ENCODE measurements at places on chromosomes 5 and 9.
A peak's percentile ranks its signal among the peaks of the same experiment; 100 is the strongest.

GRCh38 chr5:65078331-65078730, 309.6 kb downstream of the CWC27 start:
- DNase-seq = no peak

DNA sequence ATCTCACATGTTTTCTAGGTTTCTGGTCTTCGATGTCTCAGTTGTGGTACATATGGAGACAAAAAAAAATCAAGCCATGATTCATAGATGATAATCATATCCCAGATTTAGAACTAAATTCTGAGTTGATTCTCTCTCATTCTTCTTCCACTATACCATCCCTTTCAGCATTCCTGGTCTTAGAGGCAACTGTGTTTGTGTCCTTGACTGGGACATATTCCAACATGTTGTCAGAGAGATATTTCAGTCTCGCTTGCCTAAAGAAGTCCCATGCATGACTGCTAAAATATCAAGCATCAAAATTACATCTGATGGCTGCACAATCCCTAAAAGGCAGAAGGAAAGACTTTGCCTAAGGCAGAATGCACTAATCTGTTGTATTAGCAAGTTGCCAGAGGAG, 236.6 kb downstream of the PSAT1 start:
- no peak for DNase-seq

DNA sequence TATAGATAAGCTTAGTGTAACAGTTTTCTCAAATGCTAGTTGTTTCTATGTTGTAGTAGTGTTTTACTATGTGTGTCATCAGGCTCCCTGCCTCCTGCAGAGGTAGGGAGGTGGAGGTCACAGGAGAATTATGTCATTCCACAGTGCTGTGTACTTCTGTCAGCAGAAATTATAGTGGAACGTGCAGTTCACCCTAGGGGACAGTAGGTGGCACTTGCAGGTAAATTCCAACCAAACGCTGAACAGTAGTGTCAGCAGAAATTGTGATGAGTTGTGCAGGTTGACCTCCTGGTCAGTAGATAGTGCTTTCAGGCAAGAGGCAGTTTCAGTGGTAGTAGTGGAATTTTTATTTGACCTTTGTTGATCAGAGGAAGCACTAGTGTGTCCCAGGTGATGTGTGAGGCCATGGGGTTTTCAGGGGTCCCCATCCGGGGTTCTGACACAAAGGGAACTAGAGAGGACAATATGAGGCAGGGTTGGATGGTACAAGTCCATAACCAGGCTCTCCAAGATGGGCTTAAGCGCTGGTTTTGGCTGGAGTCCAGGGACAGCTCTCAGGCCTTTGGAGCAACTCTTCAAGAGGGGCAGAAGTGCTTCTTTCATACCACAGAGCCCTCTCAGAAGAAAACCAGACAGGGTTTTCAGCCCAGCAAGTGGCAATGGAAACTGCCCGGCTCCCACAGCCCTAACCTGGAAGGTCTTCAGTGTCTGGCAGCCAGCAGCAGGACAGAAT, 402.9 kb downstream of the CYLC2 start:
- peak; percentile 43 for DNase-seq

- DNase-seq = no peak
Observed at GRCh38 chr5:166781737-166782136, 1509.7 kb upstream of the WWC1 start.

DNA sequence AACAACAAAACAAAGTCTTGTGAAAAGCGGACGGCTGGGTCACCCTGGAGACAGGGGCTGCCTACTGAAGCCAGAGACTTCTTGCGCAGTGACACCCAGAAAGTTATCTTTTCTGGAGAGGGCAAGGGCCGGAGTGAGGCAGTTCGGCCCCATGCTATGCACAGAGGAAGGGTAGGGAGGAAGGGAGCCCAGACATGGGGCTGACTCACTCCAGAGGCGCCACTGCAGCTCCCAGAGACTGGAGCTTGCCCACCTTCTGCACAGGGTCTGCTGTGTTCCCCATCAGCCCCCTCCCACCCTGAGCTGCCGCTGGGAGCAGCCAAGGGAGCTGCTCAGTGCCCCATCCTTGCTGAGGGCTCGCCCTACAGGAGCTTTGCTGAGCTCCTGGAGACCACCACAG, 13.3 kb downstream of the SLC6A3 start:
- DNase-seq = no peak

DNA sequence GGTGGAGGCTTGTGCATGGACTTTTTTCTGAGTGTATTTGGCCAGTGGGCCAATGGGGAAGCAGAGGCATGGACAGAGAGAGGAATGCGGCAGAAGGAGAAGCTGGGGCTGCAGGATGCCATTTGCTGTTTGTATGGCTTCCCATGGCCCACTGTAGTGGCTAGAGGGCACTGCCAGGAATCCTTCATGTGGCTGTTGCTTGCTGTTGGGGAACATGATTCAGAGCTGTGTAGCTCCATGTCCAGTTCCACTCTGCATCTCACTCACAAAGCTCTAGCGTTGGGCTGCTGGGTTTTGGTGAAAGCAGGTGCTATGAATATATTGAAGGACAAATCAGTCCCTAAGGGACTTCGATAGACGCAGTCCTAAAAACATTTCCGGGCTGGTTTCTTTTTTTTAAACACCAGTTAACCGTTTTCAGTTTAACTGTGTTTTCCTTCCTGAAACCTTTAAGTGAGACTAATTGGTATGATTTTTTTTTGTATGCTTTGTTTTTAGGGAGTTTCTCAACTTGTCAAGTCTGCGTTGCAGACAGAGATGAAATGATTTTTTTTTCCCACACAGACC, 51.3 kb downstream of the SLC22A5 start:
- peak; percentile 49 for DNase-seq

GRCh38 chr5:23405316-23406068, 101.9 kb upstream of the PRDM9 start:
- DNase-seq = no peak

DNA sequence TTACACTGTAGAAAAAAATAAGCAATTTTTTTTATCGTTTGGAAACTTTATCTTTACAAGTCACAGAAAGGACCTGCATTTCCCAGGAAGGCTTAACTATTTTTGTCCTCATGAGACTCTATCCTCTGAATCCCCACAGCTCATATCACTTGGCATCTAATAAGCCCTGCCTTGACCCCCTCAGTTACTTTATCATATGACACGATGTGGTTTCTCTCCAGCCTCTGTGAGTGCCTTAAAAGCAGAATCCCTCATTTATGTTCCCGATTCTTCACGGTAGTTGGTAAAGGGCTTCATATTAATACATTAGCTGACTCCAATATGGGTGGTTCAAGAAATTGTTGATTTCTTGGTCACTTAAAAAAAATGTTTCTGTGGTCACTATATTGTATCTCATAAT, 296.6 kb upstream of the GRAMD2B start:
- DNase-seq = no peak

DNA sequence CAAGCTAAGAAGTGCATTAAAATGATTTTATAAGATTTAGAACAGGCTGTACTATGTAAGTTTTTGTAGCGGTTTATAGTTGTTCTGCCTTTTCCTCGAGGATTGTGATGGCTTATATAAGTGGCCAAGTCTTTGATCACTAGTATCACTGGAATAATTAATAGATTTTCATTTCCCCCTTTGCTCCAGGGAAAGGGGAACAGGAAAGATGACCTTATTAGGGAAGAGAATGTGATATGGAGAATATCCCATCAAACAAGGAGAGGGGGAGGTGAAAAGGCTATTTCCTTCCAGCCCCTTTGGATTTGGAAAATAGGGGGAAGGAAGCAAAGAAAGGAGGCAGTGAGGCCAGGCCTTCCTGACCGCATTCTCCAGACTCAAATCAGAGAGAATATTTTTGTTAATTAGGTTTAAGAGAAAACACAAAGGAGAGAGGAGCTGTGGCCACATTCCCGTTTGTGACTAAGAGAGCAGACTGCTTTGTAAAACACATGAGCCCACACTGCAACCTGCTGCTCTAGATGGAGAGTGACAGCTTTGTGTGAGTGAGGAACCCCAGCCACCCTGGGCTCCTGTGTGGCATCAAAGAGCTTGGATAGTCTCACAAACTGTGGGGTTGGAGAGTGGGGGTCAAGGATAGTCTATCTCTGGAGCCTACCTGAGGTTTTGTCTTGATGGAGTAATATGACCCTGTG, 359.5 kb downstream of the DTWD2 start:
- DNase-seq = no peak

- no peak for DNase-seq
Observed at GRCh38 chr9:107770716-107771115, 281.1 kb upstream of the KLF4 start.

GRCh38 chr9:7443541-7443940, 356.0 kb downstream of the DMAC1 start:
- DNase-seq = no peak

GRCh38 chr5:112935675-112936074, 13.6 kb upstream of the REEP5 start:
- no peak for DNase-seq

GRCh38 chr5:174608631-174609097, 115.7 kb upstream of the MSX2 start:
- no peak for DNase-seq

DNA sequence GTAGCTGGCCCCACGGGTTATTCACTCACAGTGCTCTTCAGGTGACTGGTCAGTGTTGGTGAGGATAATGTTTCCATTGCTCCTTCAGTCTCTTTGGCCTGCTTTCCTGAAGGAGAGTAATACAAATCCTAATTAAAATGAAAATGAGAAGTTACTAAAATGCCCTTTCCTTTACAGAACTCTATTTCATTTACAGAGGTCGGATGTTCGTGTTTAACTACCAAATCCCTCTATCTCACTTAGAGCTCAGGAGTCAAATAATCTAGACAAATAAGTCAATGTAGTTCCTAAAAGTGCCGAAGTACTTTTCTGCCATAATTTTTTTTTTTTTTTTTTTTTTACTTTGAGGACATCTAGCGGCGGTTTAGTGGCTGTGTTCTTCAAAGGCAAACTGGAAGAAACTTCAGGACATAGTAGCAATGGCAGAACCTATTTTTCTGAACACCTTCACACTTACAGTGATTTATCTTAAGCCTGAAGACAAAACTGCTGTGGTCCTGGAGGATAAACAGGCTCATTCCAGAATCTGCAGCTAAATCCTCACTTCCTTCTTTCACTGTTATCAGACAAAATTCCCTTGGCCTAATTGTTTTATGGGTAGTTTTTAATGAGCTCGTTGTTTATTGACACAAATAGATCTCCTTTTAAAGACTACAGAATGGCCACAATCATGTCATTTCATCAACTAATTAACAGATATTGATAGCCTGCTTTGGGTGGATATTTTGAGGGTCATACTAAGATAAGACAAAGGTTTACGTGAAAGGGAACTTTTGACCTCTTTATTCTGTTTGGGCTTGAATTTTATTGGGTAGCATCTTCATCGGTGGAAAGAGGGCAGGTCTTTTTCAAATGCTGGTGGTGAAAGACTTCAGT, 207.6 kb upstream of the DMRTA1 start:
- no peak for DNase-seq

- no peak for DNase-seq
Observed at GRCh38 chr9:19690128-19690527, 98.7 kb downstream of the SLC24A2 start.

DNA sequence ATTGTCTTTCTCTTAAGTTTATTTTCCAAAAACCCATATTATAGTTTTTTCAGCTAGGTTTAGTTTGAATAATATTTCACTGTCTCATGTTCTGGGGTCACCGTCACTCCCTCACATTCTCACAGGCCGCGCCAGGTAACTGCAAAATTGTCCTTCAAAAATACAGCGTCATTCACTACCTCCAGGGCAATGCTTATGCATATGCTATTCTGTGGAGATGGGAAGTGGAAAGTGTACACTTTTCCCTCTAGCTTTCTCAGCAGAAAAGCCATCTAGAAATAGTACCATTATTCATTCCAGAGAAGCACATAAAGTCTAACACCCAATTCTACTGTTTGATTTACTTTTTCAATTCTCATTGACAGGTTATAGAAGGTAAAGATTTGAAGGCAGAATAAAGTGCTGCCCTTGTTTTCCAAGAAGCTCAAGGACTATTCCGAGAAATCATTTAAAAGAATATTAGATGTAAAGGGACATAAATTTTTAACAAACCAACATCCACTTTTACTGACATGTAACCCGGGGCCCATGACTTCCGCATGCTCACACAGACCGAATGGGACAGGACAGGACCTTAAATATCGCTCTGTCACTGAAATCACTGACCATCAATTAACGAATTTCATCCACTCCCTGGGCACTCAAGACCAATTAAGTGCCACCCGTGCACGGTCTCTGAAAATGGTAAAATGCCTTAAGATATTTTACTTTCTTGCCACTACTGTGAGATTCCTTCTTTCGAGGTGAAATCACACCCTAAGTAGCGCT, 720 bp downstream of the NUDT12 start:
- no peak for DNase-seq

DNA sequence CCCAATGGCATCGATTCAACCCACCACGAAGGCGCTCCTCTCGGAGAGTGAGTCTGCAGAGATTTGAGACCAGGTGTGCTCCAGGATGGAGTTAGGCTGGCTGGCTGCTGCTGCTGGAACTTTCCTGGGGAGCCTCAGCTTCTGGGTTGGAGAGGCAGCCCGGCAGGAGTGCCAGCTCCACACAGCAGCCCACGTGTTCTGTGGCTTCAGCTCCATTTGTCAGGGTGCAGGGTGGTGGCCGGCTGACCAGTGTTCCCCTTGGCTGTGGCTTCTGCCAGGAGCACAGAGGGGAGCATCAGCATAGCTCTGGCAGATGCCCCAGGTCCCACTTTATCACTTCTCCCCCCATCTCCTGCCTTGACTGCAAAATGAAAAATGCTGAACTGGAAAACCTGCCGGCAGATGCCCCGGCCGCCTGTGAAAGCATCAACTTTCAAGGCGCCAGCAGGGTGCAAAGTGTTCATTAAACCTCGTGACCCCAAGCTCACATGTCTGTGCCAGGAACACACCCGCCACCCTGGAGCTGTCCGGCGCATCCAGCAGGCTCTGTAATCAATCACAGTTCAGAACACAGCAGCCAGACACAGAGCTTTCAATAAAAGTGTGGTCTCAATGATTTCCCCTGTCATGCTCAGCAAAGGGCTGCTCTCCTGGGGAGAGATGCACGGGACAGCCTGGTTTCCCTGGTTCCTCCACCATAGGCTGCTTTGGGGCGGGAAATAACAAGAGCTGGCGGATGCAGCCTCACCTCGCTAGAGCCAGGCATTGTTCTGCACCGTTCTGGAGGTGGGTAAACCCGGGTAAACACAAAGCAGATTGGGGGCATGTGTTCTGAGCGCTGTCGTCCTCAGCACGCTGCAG, 53.2 kb downstream of the TRIP13 start:
- no peak for DNase-seq

GRCh38 chr9:114805670-114806525, at the start of gene TNFSF15:
Gene TNFSF15 (minus strand): TSS chr9:114806039. CDS start chr9:114806012, 27 bp downstream.
- DNase-seq = peak; percentile 17
